Urinary bladder (tissue), 4 donors: ENCODE measurements at places on chromosomes 4 and X. TPM values are rescaled to one million over a fixed set of nuclear protein-coding genes. Genes with fewer than 3 reads are reported as not detected.

GRCh38 chr4:36601864-36602495, 320.6 kb downstream of the DTHD1 start:
- DNase-seq: no peak

- no peak for DNase-seq
Observed at GRCh38 chr4:85815796-85816459, 341.0 kb downstream of the ARHGAP24 start.

- DNase-seq: no peak
Observed at GRCh38 chrX:14936561-14936960, 63.3 kb downstream of the MOSPD2 start.

DNA sequence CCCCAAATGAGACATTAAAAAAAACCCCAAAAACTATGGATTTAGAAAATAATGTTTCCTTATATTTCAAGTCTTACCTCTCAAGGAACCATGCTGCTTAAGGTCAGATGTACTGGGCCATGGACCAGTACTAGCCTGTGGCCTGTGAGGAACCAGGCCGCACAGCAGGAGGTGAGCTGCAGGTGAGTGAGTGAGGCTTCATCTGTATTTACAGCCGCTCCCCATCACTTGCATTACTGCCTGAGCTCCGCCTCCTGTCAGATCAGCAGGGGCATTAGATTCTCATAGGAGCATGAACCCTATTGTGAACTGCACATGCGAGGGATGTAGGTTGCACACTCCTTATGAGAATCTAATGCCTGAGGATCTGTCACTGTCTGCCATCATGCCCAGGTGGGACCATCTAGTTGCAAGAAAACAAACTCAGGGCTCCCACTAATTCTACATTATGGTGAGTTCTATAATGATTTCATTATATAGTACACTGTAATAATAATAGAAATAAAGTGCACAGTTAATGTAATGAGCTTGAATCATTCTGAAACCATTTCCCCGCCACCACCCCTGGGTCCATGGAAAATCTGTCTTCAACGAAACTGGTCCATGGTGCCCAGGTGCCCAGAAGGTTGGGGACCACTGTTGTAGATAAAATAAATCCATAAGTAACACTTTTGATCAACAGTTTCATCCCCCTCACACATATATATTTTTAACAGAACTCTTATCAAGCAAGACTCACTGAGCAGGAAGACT, 105.3 kb upstream of the CBR4 start:
- DNase-seq: no peak

DNA sequence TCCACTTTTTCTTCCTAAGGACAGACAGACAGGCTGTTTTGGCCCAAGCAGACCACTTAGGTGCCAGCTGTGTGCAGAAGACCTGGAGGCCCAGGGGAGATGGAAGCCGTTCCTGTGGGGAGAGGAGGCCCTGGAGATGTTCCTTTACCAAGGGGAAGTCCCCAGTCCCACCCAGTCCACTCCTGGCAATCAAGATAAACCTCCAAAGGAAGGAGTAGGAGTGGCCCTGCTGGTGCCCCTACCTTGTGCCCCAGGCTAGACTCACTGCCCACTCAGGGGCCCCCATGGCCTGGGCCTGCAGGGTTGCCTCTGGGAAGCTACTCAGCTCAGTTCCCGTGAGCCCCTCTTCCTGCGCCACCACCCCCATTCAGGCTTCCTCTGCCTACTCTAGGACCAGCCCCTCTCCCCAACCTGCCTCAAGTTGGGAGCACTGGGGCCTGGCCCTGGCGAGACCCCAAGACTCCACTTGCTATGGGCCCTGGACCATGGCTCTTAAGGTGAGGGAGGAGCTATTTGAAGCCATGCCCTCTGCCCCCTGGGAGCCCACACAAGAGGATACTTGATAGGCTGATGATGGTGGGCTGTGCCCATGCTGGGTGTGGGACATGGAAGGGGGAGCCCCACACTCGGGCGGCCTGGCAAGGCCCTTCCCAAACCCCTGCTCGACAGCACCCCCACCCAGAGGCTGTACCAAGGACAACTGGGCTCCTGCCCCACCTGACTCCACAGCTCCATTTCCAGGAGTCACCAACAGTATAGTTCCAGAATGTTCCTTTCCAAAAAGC, 24.8 kb upstream of the RNF4 start:
- DNase-seq: no peak

- DNase-seq: no peak
Observed at GRCh38 chrX:40617566-40617965, 5.7 kb upstream of the MPC1L start.

GRCh38 chr4:1230971-1231636, 17.8 kb downstream of the CTBP1 start:
- DNase-seq: no peak

GRCh38 chr4:79466621-79467020, 58.6 kb upstream of the GK2 start:
- DNase-seq: no peak

The ADH1A gene
- total RNA-seq: not detected

The HSFX2 gene
- total RNA-seq: 0.95 TPM

The TMEM144 gene
- total RNA-seq: 30.3 TPM

The DGKK gene
- total RNA-seq: 0.53 TPM
